ENCODE measurements at places on chromosomes 16 and 17.

GRCh38 chr17:45227101-45227925 is 5.6 kb downstream of the FMNL1 start:
- peak overlapping the region; percentile 91 for H3K4me3 ChIP-seq
- peaks cover 48% of the 10 kb centered on the region for H3K36me3 ChIP-seq
- H3K27ac ChIP-seq = peak overlapping the region; percentile 99
- no peaks in the 10 kb centered on the region for H3K27me3 ChIP-seq
- DNase-seq = no peak

DNA sequence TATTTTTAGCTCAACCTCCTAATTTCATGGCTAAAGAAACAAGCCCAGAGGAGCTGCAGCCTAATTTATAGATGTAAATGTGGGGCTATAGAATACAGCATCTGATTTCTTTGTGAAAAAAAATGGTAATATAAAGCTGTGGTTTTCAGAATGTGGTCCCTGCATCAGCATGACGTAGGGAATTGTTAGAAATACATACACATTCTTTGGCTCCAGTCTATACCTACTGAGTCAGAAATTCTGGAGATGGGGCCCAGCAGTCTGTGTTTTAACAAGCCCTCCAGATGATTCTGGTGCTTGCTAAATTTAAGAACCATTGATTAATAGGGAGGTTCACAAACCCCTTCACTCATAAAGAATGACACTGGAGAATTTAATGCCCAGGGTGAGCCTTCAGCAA is 18.1 kb upstream of the MYH8 start:
- H3K36me3 ChIP-seq = no peaks in the 10 kb centered on the region
- peaks cover 82% of the 10 kb centered on the region for H3K27me3 ChIP-seq
- no peak for DNase-seq
- no peak overlapping the region for H3K27ac ChIP-seq
- H3K4me1 ChIP-seq = no peaks in the 10 kb centered on the region
- no peak overlapping the region for H3K4me3 ChIP-seq

DNA sequence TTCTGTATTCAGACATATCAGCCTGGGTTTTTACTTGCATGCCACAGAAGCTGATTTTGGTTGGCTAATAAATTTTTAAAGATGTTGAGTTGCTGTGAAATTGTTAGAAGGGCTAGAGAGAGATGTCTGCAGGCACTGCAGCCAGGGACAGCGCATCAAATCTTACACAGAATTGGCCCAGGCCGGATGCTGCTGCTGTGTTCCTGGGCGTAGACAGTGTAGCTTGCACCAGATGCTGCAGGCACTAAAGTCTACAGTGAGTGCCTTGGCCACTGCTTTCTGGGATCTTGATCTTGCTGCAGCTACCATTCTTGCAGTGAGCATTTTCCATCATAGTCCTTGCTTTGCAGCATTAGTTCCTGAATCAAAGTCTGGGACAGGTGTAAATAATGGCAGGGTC is 169.9 kb downstream of the SPECC1 start:
- no peak for DNase-seq
- no peaks in the 10 kb centered on the region for H3K4me1 ChIP-seq

- H3K36me3 ChIP-seq = peaks cover 1% of the 10 kb centered on the region
- peaks cover 86% of the 10 kb centered on the region for H3K27me3 ChIP-seq
- H3K4me1 ChIP-seq = peaks cover 6% of the 10 kb centered on the region
- H3K4me3 ChIP-seq = no peak overlapping the region
- H3K27ac ChIP-seq = no peak overlapping the region
Measured at GRCh38 chr17:38421871-38422827, 6.1 kb upstream of the ARHGAP23 start.

DNA sequence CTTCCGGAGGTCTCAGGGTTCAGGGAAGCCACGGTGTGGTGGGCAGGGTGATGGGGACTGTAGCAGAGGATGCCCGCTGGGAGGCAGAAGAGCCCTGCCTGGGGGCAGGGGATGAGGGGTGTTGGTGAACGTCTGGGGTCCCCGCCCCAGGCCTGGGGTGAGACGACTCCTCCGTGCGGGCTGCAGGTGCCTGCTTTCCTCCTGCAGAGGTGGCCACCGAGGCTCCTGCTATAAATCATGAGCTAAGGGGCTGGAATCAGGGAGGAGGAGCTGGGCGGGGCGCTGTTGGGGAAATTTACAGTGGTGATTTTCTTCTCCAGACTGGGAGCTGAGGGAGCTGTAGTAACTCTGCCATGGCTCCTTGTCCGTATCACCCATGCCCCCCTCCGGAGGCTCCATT is 167.0 kb downstream of the MRM1 start:
- no peak overlapping the region for H3K4me3 ChIP-seq
- H3K36me3 ChIP-seq = no peaks in the 10 kb centered on the region
- peaks cover 50% of the 10 kb centered on the region for H3K27me3 ChIP-seq
- DNase-seq = no peak
- peaks cover 4% of the 10 kb centered on the region for H3K4me1 ChIP-seq
- H3K27ac ChIP-seq = no peak overlapping the region

DNA sequence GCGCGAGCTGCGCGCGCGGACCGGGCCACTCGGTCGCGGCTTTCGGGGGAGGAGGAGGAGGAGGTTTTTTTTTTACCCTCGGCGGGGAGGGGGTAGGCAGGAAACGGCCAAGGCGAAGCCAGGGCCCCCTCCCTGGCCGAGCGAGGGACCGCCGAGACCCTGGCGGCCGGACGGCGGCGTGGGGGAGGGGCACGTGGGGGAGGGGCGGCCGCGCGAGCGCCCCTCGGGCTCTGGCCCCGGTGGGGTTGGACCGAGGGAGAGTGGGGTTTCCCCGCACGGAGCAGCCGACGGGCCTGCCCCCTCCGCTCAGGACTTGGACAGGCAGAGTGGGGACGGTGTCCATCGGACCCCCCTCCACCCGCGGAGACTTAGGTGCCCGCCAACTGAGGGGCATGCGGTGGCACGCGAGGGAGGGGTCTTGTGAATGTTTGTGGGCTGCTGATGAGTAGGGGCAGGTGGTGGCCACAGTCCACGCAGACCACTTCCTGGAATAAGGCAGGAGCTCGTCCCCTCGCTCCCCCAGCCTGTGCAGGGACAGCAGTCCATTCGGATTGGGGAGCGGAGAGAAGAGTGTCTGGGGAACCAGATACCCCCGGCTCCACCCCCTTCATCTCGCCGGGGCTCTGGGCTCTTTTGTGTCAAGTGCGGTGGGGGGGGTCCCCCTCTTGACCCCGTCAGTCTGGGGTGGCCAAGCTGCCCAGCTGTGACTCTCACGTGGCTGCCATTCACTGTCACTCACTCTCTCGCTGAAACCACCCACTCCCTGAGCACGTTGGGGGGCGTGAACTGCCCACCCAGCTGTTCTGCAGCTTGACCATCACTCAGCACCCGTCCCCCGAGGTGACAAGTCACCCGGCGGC is 3.0 kb upstream of the CHD3 start:
- peaks cover 21% of the 10 kb centered on the region for H3K36me3 ChIP-seq
- H3K27me3 ChIP-seq = no peaks in the 10 kb centered on the region
- H3K4me1 ChIP-seq = peaks cover 6% of the 10 kb centered on the region
- H3K4me3 ChIP-seq = no peak overlapping the region
- DNase-seq = no peak

GRCh38 chr17:6843241-6843880 is 11.8 kb upstream of the TEKT1 start:
- DNase-seq = no peak
- H3K27ac ChIP-seq = no peak overlapping the region
- H3K36me3 ChIP-seq = no peaks in the 10 kb centered on the region
- H3K4me3 ChIP-seq = no peak overlapping the region
- H3K27me3 ChIP-seq = peaks cover 70% of the 10 kb centered on the region
- no peaks in the 10 kb centered on the region for H3K4me1 ChIP-seq

DNA sequence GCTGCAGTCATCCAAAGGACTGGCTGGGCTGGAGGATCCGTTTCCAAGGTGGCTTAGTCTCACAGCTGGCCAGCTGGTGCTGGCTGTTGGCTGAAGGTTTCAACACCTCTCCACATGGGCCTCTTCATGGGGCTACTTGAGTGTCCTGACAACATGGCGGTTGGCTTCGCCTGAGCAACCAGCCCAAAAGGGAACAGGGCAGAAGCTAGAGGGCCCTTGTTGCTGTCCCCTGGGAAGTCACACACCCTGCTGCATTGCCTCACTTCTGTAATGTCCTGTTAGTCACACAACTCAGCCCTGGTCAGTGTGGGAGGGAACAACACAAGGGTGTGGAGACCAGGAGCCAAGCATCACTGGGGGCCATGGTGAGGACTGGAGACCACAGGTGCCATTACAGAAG is 36.6 kb downstream of the C16orf78 start:
- H3K27me3 ChIP-seq = peaks cover 9% of the 10 kb centered on the region
- DNase-seq = no peak
- no peak overlapping the region for H3K4me3 ChIP-seq
- H3K27ac ChIP-seq = peak overlapping the region; percentile 22

- H3K4me1 ChIP-seq = no peaks in the 10 kb centered on the region
- H3K27me3 ChIP-seq = no peaks in the 10 kb centered on the region
- no peaks in the 10 kb centered on the region for H3K36me3 ChIP-seq
- H3K27ac ChIP-seq = no peak overlapping the region
- DNase-seq = no peak
Measured at GRCh38 chr16:49055824-49056545, 225.7 kb downstream of the CBLN1 start.

DNA sequence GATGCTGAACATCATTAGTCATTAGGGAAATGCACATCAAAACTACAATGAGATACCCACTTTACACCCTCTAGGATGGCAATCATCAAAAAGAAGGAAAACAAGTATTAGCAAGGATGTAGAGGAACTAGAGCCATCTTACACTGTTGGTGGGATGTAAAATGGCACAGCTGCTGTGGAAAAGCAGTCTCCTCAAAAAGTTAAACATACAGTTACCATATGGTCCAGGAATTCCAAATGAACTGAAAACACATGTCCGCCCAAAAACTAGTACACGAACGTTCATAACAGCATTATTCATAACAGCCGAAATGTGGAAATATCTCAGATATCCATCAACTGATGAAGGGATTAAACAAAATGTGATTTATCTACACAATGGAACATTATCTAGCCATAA is 7.0 kb downstream of the FBF1 start:
- no peaks in the 10 kb centered on the region for H3K36me3 ChIP-seq
- no peaks in the 10 kb centered on the region for H3K4me1 ChIP-seq
- H3K27me3 ChIP-seq = no peaks in the 10 kb centered on the region
- H3K4me3 ChIP-seq = no peak overlapping the region
- DNase-seq = no peak

DNA sequence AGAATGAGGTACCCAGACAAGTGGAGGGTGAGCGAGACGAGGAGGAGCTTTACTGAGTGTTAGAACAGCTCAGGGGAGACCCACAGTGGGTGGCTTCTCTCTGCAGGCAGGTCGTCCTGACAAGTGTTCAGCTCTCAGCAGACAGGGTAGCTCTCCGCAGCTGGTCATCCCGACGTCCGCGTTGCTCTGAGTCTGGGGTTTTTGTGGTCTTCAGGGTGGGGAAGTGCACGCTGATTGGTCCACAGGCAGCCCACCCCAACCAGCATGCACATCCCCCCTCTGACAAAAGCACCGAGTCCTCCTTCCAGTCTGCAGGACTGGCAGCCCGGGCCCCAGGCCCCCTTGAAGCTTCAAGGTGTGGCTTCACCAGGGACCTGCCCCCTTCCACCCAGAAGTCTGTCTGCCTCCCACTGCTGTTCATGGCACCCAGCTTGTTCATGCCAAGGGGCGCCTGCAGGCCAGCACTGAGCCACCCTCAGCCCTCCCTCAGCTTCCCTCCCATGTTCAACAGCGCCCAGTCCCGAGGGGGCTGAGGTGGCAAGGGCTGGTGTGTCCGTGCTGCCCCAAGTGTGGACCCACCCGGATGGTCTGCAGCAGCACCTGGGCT is 19.9 kb upstream of the WDR45B start:
- peaks cover 6% of the 10 kb centered on the region for H3K4me1 ChIP-seq
- H3K36me3 ChIP-seq = peaks cover 2% of the 10 kb centered on the region
- H3K4me3 ChIP-seq = no peak overlapping the region
- DNase-seq = no peak
- no peak overlapping the region for H3K27ac ChIP-seq

DNA sequence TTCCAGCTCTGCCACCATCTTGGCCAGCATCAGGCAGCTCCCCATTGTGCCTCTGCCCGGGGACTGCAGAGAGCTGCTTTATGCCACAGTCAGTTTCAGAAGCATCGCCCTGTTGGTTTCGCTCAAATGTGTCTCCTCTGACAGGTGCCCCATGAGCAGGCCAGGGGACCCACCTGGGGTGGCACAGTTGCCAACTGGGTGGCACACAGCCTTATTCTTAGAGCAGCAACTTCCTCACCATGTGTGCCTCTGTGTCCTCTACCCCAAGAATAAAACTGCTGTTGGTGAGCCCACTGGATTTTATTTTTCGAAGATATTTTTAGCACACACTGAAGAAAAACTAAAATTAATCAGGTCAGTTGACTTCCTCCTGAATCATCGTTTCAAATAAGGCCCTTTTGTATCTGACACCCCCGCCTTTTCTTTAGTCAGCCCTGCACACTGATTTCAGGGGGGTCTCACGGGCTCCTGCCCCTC is 44.9 kb upstream of the CACNG5 start:
- H3K4me1 ChIP-seq = no peaks in the 10 kb centered on the region
- H3K4me3 ChIP-seq = no peak overlapping the region
- H3K27ac ChIP-seq = no peak overlapping the region
- peaks cover 7% of the 10 kb centered on the region for H3K27me3 ChIP-seq
- no peak for DNase-seq

DNA sequence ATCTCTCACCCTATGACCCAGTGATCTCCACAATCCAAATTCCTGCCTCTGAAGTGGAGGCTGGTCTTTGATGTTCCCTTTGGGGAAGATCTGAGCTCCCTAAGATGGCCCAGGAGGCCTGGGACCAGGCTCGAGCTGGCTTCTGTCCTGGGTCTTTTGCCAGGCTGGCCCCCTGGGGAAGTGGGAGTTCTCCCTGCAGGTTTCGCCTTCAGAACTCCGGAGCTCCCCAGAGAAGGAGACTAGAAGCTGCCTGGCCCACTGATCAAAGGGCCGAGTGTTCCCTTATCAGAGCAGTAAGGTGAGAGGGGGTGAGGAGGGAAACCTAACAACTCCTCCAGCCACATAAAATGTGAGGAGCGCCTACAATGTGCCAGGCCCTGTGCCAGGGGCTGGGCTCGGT is 147.1 kb downstream of the IRF8 start:
- H3K36me3 ChIP-seq = no peaks in the 10 kb centered on the region
- peaks cover 9% of the 10 kb centered on the region for H3K4me1 ChIP-seq
- H3K4me3 ChIP-seq = no peak overlapping the region
- peaks cover 74% of the 10 kb centered on the region for H3K27me3 ChIP-seq

- H3K36me3 ChIP-seq = peaks cover 23% of the 10 kb centered on the region
- H3K27ac ChIP-seq = peak overlapping the region; percentile 82
- no peaks in the 10 kb centered on the region for H3K27me3 ChIP-seq
- H3K4me1 ChIP-seq = peaks cover 58% of the 10 kb centered on the region
Measured at GRCh38 chr17:48054238-48055185, 6.4 kb downstream of the NFE2L1 start.

Measured in central memory CD8-positive, alpha-beta T cell (primary cell).